ENCODE measurements at places on chromosomes 16 and 17. TPM values are rescaled to one million over a fixed set of nuclear protein-coding genes. Genes with fewer than 3 reads are reported as not detected.

Gene SOCS3
- 59.5 TPM for total RNA-seq

Gene MT1M
- 0.28 TPM for total RNA-seq

Gene UNC119
- total RNA-seq: 30.4 TPM

Gene NEK8
- total RNA-seq: 2.2 TPM

Gene TEKT1
- total RNA-seq: 0.05 TPM

Gene KRTAP1-1
- not detected for total RNA-seq

Gene DUSP14
- total RNA-seq: 16.2 TPM

Gene KRTAP4-9
- not detected for total RNA-seq

Gene NLRC3
- 18.8 TPM for total RNA-seq

Gene HSPB9
- total RNA-seq: 0.05 TPM

Measured in thymus (tissue), 14 donors.